ENCODE measurements at places on chromosomes 6 and 20.

GRCh38 chr20:51600016-51600420 lies 57.5 kb upstream of the NFATC2 start:
- peak overlapping the region; percentile 9 for H3K27ac ChIP-seq
- no peak for DNase-seq
- no peaks in the 10 kb centered on the region for H3K36me3 ChIP-seq
- no peaks in the 10 kb centered on the region for H3K27me3 ChIP-seq
- no peaks in the 10 kb centered on the region for H3K4me1 ChIP-seq
- no peak overlapping the region for H3K4me3 ChIP-seq

DNA sequence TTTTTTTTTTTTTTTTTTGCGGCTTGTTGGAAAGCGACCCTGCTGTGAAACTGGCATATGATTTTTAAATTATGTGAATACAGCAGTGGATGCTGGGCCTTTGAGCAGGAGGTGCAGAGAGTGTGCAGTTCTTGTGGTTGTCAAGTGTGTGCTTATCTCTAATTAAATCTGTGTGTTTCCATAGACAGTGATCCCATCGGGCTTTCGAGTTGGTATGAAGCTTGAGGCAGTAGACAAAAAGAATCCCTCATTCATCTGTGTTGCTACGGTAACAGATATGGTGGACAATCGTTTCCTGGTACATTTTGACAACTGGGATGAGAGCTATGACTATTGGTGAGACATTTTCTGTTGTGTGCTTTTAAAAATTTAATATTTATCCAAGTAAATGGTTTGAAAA lies 52.4 kb downstream of the L3MBTL3 start:
- no peak overlapping the region for H3K27ac ChIP-seq
- no peak overlapping the region for H3K4me3 ChIP-seq
- no peaks in the 10 kb centered on the region for H3K4me1 ChIP-seq
- peaks cover 10% of the 10 kb centered on the region for H3K36me3 ChIP-seq
- H3K27me3 ChIP-seq = no peaks in the 10 kb centered on the region

DNA sequence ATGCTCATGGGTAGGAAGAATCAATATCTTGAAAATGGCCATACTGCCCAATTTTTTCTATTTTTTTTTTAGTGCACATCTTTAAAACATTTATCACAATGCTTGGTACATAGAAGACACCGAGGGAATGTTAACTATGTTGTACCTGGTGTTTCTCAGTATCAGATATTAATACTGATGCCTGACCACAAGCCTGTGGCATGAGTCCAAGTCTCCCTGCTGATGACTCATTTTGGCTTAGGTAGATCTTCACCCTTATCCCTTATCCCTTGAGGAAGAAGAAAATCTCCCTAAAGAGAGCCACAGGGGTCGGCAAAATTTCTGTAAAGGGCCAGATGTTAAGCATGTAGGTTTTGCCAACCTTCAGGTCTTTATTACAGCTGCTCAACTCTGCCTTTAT lies 14.5 kb downstream of the CD109 start:
- H3K27me3 ChIP-seq = no peaks in the 10 kb centered on the region
- no peak for DNase-seq
- peaks cover 40% of the 10 kb centered on the region for H3K4me1 ChIP-seq
- H3K36me3 ChIP-seq = no peaks in the 10 kb centered on the region
- no peak overlapping the region for H3K27ac ChIP-seq

- no peak overlapping the region for H3K4me3 ChIP-seq
- no peaks in the 10 kb centered on the region for H3K36me3 ChIP-seq
- DNase-seq = no peak
- H3K27ac ChIP-seq = no peak overlapping the region
- no peaks in the 10 kb centered on the region for H3K27me3 ChIP-seq
These were observed 292.1 kb downstream of the LAMA2 start for GRCh38 chr6:129175066-129175465.

DNA sequence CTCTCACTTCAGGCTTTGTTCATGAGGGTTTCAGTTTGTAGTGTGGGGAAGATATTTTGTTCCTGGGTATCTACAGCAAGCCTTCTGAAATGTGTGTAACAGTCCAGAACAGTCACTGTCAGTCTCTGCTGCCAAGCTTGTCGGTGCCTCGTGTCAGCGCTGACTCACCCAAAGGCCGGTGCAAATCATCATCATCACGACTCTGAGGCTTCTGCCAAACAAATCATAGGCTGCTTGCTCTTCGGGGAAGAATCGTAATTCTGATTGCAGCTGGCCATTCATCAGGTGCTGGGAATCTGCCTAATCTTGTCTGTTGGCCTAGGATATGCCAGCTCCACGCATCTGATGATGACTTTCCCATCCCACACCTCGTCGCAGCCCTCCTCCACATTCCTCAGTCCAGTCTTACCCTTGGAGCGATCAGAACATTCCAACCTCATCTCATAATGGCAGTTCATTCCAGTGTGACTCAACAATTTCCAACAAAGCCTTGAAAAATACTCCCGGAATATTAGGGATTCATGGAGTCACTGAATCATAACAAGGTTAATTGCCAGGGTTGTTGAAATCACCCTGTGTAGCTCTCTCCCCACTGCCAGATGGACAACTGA lies 40.9 kb downstream of the ALDH8A1 start:
- no peaks in the 10 kb centered on the region for H3K4me1 ChIP-seq
- H3K36me3 ChIP-seq = no peaks in the 10 kb centered on the region
- peak overlapping the region; percentile 54 for H3K27ac ChIP-seq
- no peak for DNase-seq

DNA sequence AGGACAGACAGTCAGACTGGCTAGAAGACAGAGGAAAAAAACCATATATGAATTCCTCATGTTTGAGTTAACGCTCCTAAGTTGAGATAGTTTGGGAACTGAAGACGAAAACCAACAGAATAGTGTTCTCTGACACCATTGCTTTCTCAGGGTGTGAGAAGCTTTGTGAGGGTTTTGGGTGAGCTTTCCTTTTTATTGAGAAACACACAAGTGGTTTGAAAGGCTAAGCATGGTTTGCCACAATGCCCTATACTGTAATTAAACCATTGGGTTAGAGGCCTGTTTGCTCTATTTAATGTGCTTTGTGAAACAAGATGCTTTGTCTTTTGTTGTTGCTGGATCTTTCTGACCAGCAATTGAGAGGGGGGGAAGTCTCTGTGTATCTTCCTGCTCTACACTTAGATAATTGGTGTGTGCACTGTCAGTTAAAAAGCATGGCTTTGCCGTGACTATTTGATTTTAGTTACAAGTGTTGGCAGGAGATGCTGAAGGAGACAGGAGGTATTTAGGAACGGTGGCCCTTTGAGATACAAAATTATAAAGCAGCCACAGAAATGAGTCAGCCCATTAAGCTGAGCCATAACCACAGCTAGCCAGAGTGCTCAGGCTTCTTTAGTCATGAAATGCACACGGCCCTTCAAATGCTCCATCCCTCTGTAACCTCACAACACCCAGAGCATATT lies 273.0 kb upstream of the PREP start:
- H3K27me3 ChIP-seq = no peaks in the 10 kb centered on the region
- H3K4me3 ChIP-seq = no peak overlapping the region
- H3K4me1 ChIP-seq = no peaks in the 10 kb centered on the region
- H3K27ac ChIP-seq = no peak overlapping the region
- no peaks in the 10 kb centered on the region for H3K36me3 ChIP-seq
- no peak for DNase-seq

- no peaks in the 10 kb centered on the region for H3K36me3 ChIP-seq
- no peaks in the 10 kb centered on the region for H3K4me1 ChIP-seq
- H3K4me3 ChIP-seq = no peak overlapping the region
- no peak overlapping the region for H3K27ac ChIP-seq
- DNase-seq = no peak
These were observed 11.7 kb upstream of the SCUBE3 start for GRCh38 chr6:35202066-35202546.

DNA sequence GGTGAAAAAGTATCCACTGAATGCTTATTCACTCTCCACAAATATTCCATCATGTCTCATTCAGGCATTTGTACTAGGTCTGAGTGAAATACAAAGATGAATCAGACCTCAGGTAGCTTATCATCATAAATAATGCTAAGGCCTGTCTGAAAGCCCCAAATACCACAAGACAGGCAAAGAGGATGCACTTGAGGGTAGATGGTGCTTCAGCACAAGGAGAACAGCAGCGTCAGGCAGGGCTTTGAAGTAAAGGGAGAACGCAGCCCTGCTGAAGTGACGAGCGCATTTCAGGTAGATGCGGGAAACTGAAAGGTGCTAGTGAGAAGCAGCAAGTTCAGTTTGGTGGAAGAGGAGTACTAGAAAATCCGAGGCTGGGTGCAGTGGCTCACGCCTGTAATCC lies 38.7 kb downstream of the MAP3K5 start:
- no peaks in the 10 kb centered on the region for H3K27me3 ChIP-seq
- H3K4me3 ChIP-seq = no peak overlapping the region
- peaks cover 17% of the 10 kb centered on the region for H3K4me1 ChIP-seq
- DNase-seq = no peak
- H3K27ac ChIP-seq = no peak overlapping the region

- no peak for DNase-seq
- H3K27ac ChIP-seq = peak overlapping the region; percentile 92
- H3K36me3 ChIP-seq = no peaks in the 10 kb centered on the region
- H3K4me1 ChIP-seq = peaks cover 10% of the 10 kb centered on the region
- H3K4me3 ChIP-seq = peak overlapping the region; percentile 87
These were observed 1.2 kb downstream of the DCBLD1 start for GRCh38 chr6:117483645-117484016.

GRCh38 chr6:126300735-126301134 lies 39.2 kb upstream of the CENPW start:
- no peak overlapping the region for H3K4me3 ChIP-seq
- DNase-seq = no peak
- no peaks in the 10 kb centered on the region for H3K36me3 ChIP-seq
- no peaks in the 10 kb centered on the region for H3K27me3 ChIP-seq
- H3K27ac ChIP-seq = no peak overlapping the region
- no peaks in the 10 kb centered on the region for H3K4me1 ChIP-seq

DNA sequence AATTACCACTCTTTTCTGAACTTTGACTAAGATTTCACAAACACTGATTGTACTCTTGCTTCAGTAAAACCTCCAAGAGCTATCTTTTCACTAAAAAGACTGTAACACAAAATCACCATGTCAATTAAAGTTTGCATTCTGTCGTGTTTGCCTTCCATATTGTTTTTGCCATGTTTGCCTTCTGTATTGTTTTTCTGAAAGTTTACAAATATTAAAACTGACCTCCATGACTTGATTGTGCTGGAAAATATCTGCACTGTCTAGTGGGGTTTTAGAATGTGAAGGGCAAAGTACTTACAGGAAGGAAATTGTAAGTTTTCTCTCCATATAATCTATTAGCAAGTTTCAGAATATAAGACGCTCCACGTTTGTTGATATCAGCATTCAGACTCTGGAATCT lies 3.4 kb downstream of the SERPINB1 start:
- peak overlapping the region; percentile 70 for H3K4me3 ChIP-seq
- DNase-seq = no peak
- no peak overlapping the region for H3K27ac ChIP-seq
- no peaks in the 10 kb centered on the region for H3K27me3 ChIP-seq

GRCh38 chr6:71079677-71080076 lies 122.8 kb upstream of the B3GAT2 start:
- H3K4me1 ChIP-seq = no peaks in the 10 kb centered on the region
- no peaks in the 10 kb centered on the region for H3K36me3 ChIP-seq
- H3K27me3 ChIP-seq = no peaks in the 10 kb centered on the region

GRCh38 chr6:44738601-44739146 lies 351.2 kb downstream of the CDC5L start:
- H3K4me1 ChIP-seq = no peaks in the 10 kb centered on the region
- no peaks in the 10 kb centered on the region for H3K36me3 ChIP-seq

- peak overlapping the region; percentile 68 for H3K27ac ChIP-seq
- H3K4me1 ChIP-seq = no peaks in the 10 kb centered on the region
- H3K27me3 ChIP-seq = no peaks in the 10 kb centered on the region
- no peak overlapping the region for H3K4me3 ChIP-seq
- no peaks in the 10 kb centered on the region for H3K36me3 ChIP-seq
- no peak for DNase-seq
These were observed 64.5 kb downstream of the THBS2 start for GRCh38 chr6:169189182-169189581.

DNA sequence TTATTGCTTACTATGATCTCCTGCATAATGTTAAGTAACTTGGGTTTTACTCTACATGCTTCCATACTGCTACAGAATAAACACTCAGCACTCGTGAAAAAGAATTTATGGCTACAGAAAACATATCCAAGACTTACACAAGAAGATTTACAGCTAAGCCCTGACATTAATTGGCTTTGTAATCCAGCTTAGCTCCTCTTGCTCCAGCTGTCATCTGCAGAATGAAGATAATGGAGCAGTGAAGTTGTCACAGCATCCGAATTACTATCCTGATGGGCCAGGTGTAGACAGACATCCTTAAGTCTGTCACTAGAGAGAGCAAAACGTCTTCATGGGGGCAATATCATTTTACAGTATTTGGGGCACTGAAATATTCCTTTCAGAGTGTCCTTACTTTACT lies 155.3 kb downstream of the PRKN start:
- DNase-seq = no peak
- H3K36me3 ChIP-seq = no peaks in the 10 kb centered on the region
- H3K4me3 ChIP-seq = no peak overlapping the region
- no peak overlapping the region for H3K27ac ChIP-seq
- H3K27me3 ChIP-seq = no peaks in the 10 kb centered on the region
- no peaks in the 10 kb centered on the region for H3K4me1 ChIP-seq

DNA sequence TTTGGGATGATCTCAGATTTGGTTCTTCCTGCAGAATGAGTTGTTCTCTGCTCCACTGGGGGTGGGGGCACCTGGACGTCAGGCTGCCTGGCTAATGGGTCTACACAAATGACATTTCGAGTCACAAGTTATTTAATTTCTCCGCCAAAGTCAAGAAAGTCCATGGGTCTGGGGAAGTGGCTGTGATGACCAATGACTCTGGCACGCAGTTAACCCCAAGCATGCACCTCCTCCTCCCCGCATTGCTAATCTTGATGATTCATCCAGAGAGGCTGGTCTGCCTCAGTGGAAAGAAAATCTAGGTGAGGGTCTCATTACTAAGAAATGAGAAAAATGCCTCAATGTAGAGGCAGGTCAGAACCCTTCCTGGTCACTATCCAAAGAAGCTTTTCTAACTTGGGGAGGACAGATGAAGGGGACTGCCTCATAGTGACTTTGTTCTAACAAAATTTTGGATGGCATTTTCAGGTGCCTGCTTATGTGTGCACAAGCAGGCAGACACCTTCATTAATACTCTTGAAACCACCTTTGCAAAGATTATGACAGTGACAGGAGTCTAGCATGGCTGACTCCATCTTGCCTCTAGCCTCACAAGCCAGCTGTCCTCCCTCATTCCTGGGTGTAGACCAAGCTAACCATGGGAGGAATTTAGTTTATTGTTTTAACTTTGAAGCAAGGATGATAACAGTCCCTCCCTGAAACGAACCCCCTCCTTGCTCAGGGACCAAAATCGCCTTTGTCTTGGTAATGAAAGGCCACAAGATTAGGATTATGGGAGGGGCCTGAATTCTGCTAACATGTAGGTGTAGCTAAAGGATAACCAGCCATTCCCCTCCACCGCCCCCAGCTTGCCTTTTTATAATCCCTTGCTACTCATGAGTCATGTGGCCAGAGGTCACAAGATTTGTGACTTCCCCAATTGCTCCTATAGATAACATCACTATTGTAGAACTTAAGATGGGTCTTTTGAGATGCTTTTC lies 98.6 kb upstream of the MRPS10 start:
- no peak overlapping the region for H3K4me3 ChIP-seq
- H3K36me3 ChIP-seq = no peaks in the 10 kb centered on the region
- peaks cover 15% of the 10 kb centered on the region for H3K4me1 ChIP-seq

GRCh38 chr6:68760941-68761676 lies 126.0 kb downstream of the ADGRB3 start:
- no peak for DNase-seq
- no peaks in the 10 kb centered on the region for H3K36me3 ChIP-seq
- H3K27ac ChIP-seq = no peak overlapping the region
